ENCODE measurements at places on chromosomes 7 and 10.

DNA sequence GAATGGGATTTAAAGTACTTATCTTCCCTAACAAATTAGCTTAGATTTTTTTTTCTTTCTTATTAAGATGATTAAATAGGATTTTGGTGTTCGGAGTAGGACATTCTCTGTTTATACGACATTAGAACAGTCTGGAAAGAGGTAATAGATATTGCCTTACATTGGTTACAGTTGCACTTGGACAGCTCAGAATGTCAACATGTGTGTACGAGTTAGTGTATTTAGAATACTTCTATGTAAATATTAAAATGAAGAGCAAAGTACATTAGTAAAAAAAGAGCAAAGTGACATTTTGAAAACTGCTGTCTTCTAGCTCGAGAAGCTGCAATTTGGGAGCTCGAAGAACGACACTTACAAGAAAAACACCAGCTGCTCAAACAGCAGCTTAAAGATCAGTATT, 51.5 kb downstream of the SLK start:
- no peak for DNase-seq

- DNase-seq, result peak; percentile 96
Observed at GRCh38 chr10:32982293-32982709, 24.3 kb upstream of the ITGB1 start.

DNA sequence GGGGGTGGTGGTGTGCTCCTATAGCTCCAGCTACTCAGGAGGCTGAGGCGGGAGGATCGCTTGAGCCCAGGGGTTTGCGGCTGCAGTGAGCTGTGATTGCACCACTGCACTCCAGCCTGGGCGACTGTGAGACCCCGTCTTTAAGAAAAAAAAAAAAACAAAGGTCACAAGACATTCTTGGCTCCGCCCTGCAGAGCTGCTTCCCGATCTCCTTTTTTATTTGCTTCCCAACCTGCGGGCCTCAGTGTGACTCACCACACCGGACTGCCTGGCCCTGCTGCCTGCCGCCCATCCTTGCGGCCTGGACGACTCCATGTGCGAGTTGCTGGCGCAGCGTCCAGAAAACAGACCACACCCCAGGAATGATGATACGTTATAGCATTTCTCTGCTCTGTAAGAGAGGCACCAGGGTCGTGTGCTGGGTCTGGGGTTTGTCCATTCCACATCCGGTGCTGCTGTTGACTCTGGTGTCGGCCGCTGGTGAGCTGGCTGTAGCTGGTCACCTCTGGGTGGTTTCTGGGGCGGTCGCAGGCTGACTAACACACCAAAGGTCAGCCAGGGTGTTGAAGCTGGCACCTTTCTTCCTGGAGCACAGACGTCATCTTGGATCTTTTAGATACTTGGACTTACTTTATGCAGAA, 123.6 kb downstream of the TCF7L2 start:
- DNase-seq, result peak; percentile 100

GRCh38 chr7:29270594-29271318, 76.2 kb downstream of the CHN2 start:
- no peak for DNase-seq

DNA sequence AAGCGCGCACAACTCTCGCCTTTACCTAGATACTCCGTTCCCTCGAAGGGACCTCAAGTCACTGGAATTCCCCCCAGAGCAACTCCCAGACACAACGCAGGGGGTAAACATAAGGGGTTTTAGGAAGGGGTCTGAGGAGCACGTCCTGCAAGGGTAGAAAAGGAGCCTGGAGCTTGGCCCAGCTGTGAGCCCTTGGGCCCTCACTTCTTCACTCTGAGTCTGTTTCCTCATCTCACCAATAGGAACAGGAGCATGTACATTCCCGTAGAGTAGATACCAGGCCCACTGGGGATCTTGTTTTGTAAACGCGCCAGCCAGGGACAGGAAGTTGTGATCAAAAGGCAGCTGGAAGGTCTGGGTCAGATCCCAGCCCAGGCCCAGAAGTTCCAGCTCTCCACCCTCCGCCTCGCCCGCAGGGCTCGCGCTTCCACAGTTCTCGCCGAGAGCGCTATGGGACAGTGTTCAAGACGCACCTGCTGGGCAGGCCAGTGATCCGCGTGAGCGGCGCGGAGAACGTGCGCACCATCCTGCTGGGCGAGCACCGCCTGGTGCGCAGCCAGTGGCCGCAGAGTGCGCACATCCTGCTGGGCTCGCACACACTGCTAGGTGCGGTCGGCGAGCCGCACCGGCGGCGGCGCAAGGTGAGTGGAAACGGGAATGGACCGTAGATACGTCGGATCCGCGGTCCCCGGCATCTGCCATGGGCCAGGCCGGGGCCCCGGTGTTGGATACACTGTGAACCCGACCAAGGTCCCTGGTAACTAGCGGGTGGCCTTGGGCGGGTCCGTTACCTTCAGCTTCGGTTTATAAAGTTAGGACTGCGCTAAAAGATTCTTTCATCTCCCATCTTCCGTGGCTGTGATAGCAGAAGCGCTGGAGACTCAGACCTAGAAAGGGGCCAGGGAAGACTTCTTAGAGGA, 1.3 kb downstream of the CYP26C1 start:
- DNase-seq, result no peak

- peak; percentile 33 for DNase-seq
Observed at GRCh38 chr10:59580026-59580863, 129.4 kb downstream of the SLC16A9 start.

DNA sequence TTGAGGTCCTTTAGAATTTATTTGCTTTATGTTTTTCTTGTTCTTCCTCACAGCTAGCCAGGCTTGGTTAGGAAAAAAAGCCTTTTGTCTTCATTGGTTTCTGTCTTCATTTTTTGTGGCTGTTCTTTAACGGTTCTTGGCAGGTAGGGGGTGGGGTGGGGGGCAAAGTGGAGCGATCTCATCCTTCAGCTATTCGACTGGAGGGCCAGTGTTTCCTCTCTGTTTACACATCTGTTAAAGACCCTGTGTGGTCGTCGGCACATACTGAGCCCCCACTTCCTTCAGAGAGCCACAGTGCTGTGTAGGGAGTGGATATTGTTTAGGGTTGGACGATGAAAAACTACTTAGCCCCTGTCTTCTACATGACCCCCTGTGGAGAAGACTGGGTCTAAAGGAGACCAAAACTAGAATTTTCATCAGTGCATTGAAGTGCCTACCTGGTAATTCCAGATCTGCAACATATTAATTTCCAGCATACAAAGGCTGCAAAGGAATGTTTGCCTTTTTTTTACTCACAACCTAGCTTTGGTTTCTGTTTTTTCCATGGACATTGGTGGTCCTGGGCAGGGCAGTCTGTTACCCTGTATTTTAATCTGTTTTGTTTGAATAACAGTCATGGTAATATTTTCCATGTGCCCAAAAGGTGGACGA, 29.0 kb downstream of the PRPF18 start:
- DNase-seq, result no peak

GRCh38 chr10:56874950-56875349, 513.9 kb upstream of the ZWINT start:
- no peak for DNase-seq

- no peak for DNase-seq
Observed at GRCh38 chr10:132839061-132839460, 53.1 kb upstream of the NKX6-2 start.

DNA sequence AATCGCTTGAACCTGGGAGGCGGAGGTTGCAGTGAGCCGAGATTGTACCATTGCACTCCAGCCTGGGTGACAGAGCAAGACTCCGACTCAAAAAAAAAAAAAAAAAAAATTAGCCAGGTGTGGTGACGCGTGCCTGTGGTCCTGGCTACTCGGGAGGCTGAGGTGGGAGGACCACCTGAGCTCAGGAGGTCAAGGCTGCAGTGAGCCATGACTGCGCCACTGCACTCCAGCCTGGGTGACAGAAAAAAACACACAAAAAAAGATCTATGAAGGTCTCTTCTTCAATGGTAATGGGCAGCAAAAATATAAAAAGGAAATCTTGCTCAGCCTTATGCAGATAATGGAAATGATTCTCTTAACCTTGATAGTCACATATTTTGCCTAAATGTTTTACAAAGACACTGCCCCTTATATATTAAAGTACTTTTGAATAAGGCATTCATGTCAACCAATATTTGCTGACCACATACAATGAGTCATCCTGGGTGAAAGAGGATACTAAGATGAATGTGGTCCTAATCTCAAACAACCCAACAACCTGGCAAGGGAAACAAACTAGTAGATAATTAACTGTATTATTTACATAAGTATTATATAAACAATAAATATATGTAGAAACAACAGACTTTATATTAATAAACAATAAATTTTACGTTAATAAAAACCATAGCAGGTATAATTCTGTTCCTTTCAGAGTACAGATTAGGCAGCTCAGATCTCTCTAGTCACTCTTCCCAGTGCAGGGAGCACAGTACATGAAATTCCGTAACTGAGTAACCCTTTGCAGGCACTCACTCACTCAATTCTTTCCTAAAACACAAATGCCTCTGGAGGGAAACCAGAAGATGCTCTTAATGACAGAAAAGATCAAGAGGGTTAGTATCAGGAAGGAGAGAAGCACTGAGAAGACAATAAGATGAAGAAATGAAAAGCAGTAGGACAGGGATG, 8.1 kb downstream of the TOMM7 start:
- DNase-seq, result peak; percentile 68

DNA sequence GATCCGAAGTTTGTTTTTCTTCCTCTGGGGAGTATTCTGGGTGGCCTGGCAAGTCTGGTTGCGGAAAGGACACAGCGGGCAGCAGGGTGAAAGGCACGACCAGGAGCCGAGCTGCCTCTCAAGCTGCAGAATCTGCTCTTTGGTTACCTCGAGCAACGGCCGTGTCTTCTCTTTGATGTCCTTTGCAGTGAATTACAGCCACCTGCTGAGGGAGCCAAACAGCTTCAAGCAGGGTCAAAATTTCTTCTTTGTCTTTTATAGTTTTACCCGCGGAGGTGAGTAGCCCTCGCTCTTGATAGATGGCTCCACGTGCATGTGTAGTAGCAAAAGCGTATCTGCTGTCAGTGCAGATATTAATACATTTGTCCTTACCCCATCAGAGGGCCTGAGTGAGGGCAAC, 177.3 kb upstream of the MBL2 start:
- no peak for DNase-seq

- no peak for DNase-seq
Observed at GRCh38 chr7:95863-96260, 96.5 kb upstream of the FAM20C start.

GRCh38 chr7:82078807-82079206, 309.0 kb upstream of the HGF start:
- DNase-seq, result no peak

GRCh38 chr10:99654390-99655175, 4.7 kb upstream of the ENTPD7 start:
- no peak for DNase-seq

- peak; percentile 87 for DNase-seq
Observed at GRCh38 chr7:42661312-42661711, 250.6 kb downstream of the C7orf25 start.

GRCh38 chr10:70982443-70982842, 94.1 kb upstream of the PCBD1 start:
- DNase-seq, result no peak

GRCh38 chr7:88492153-88492552, 185.5 kb upstream of the STEAP4 start:
- DNase-seq, result no peak

- DNase-seq, result no peak
Observed at GRCh38 chr7:54581511-54581910, 39.3 kb downstream of the VSTM2A start.

- no peak for DNase-seq
Observed at GRCh38 chr7:138834583-138834982, 36.6 kb upstream of the ATP6V0A4 start.

DNA sequence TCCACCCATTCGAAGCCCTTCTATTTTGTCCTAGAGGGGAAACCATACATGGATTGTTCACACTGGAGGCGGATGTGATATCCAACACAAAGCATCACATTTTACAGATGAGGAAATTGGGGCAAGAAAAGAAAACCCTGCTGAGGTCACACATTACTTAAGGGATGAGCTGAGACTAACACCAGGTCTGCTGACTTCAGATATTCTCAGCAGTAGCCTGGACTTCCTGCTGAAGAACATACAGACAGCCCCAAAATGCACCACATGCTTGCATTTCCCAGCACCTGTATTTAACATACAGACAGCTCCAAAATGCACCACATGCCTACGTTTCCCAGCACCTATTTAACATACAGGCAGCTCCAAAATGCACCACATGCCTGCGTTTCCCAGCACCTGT, 11.2 kb downstream of the GIMAP5 start:
- DNase-seq, result no peak

- DNase-seq, result no peak
Observed at GRCh38 chr10:111475720-111476119, 398.9 kb downstream of the ADRA2A start.

DNA sequence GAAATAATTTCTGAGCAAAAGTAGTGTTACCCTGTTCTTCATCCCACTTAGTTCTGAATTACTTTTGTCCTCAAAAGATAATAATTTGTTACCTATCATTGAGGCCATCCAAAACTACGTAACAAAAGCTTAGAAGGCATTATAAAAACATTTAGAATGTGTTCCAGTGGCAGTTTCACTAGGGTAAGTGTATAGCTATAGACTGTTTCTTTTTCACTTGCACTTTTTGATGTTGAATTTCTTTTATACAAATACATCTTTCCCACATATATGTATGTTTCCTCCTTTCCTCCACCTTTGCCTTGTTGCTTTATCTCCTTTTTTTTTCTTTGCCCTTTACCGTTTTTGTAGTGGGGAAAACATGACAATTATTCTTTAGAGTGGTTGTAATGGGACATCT, 33.5 kb downstream of the CAPZA2 start:
- DNase-seq, result no peak

DNA sequence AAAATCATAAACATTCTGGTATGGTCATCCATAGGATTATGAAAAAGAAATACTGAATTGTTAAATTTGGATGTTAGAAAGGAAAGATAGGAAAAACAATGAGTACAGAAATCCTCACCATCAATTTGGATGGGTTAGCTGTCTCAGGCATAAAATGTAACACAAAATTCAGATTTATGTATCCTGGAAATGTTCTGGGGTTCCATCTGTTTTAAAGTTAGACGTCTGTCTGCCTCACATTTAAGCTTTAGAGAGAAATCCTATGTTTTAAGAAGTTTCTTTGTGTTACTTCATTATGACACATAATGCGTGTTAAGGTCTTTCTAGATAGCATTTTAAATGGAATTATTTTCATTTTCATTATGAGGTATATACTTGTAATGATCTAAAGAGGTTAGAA, 103.5 kb downstream of the REEP3 start:
- no peak for DNase-seq

- DNase-seq, result peak; percentile 27
Observed at GRCh38 chr10:1809139-1809741, 71.9 kb upstream of the ADARB2 start.

All from HT1080 (cell line).